ENCODE measurements at places on chromosomes 13 and 19. TPM values are rescaled to one million over a fixed set of nuclear protein-coding genes. Genes with fewer than 3 reads are reported as not detected.

The SPRYD7 gene
- 12.0 TPM for total RNA-seq

The FREM2 gene
- 2.7 TPM for total RNA-seq

The KLK14 gene
- not detected for total RNA-seq

The TMEM145 gene
- 47.1 TPM for total RNA-seq

The SLC25A30 gene
- 11.2 TPM for total RNA-seq

The NLRP7 gene
- total RNA-seq, result not detected
